ENCODE measurements at places on chromosomes 12 and 14.
A peak's percentile ranks its signal among the peaks of the same experiment; 100 is the strongest.

DNA sequence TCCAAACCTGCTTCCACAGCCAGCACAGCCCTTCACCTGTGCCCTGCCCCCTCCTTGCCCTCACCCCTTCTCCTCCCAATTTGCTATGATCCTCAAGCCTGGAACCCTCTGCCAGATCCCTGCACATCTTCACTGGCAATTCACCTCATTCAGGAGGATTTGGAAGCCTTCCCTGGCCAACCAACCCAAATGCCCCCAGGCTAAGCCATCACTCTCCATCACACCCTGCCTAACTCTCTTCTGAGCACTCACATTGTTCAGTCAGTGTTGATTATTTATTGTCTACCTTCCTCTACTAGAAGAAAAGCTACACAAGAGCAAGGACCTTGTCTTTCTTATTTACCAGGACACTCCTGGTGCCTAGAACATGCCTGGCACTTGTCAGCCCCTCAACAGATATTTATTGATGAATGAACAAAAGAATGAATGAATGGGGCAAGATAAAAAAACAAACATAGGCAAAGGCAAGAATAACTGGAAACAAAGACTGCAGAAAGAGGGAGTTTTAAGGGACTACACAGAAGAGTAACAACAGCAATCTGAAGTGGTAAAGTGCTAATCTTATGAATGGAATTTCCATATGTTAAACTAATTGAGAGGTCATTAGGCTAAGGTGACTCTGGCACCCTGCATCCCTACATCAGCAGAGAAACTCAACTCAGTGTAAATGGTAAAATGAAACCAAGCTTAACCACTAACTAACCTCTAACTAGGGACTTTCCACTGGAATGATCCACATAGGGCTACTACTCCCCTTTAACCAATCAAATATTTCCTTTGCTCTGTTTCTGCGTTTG lies 33.4 kb downstream of the TMTC1 start:
- DNase-seq, result no peak

- no peak for DNase-seq
These were observed at the start of gene KCNA1 for GRCh38 chr12:4909734-4910501. Gene KCNA1, plus strand, starts transcription at chr12:4909905. Its CDS starts 1,474 bp downstream, at chr12:4911379.

GRCh38 chr12:82522285-82522684 lies 164.0 kb downstream of the METTL25 start:
- no peak for DNase-seq

- no peak for DNase-seq
These were observed 40.5 kb upstream of the USP44 start for GRCh38 chr12:95591731-95592130.

DNA sequence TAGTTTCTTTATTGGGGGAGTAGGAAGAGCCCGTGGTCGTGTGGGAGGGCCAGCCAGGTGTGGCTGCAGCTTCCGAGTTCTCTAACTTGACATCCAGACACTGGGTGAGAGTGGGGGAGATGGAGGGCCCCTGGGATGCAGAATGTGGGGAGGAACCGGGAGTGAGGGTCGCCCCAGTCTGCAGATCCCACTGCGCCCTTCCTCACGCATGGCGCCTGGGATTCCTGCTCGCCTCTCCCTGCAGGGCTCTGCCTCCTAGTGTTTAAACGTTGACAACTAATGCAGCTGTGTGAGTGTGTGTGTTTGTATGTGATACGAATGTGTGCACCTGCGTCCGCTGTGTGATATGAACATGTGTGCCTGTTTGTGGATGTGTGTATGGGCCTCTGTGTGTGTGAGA lies 34.6 kb downstream of the FZD10 start:
- no peak for DNase-seq

- no peak for DNase-seq
These were observed 97.6 kb downstream of the BCAT1 start for GRCh38 chr12:24851341-24851740.

DNA sequence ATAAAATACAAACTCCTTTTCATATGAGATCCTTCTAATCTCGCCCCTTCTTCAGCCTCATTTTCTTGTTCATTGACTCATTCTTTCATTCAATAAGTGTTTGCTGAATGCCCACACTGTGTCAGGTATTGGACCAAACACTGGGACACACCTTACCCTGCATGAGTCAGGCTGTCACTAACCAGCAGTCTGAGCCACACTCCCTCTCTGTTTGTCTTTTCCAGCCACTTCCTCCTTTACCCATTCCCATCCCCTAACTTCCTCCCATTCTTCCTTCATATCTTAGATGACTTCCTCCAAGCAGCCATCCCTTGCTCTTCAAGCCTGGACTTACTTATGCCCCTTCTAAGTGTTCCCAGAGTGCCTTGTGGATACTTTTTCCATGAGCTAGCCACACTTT lies 27.0 kb upstream of the HIF1A start:
- no peak for DNase-seq

- no peak for DNase-seq
These were observed 32.4 kb downstream of the FLVCR2 start for GRCh38 chr14:75610834-75611233.

- no peak for DNase-seq
These were observed 117.2 kb upstream of the DNM1L start for GRCh38 chr12:32561931-32562341.

DNA sequence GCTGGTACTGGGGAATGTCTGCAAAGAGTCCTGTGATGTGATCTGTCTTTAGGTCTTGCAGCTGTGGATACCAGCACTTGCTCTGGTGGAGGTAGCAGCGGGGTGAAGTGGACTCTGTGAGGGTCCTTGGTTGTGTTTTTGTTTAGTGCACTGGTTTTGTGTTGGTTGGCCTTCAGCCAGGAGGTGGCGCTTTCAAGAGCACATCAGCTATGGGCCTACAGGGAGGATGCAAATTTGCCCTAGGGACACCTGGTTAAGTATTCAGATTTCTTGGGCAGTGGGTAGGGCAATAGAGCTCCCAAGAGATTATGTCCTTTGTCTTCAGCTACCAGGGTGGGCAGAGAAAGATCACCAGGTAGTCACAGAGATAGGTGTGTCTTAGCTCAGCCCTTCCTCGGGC lies 63.8 kb downstream of the PTGER2 start:
- DNase-seq, result no peak

GRCh38 chr14:51725061-51725460 lies 73.4 kb downstream of the FRMD6 start:
- no peak for DNase-seq

DNA sequence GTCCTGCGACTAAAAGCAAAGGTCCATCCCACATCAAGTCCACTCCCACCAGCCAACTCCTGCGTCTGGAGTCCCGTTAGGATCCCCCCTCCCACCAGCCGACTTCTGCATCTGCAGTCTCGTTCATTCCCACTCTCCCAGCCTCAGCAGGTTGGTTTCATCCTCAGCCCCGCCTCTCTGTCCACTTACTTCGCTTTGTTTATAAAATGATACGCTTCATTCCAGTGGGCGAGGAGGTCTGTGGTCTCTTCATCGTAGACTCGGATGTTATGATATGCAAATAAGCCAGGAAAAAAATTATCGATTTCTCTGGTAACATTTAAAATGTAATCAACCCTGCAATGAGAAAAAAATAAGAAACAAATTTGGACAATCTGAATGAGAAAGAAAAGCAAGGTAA lies 56.8 kb downstream of the SSH1 start:
- DNase-seq, result peak; percentile 40

Measured in chondrocyte (in vitro differentiated cells).